DMS153 (cell line): ENCODE measurements at places on chromosomes 5 and 9.
A peak's percentile ranks its signal among the peaks of the same experiment; 100 is the strongest.

GRCh38 chr5:18097817-18098216 lies 463.6 kb downstream of the TAF11L14 start:
- no peak for DNase-seq

DNA sequence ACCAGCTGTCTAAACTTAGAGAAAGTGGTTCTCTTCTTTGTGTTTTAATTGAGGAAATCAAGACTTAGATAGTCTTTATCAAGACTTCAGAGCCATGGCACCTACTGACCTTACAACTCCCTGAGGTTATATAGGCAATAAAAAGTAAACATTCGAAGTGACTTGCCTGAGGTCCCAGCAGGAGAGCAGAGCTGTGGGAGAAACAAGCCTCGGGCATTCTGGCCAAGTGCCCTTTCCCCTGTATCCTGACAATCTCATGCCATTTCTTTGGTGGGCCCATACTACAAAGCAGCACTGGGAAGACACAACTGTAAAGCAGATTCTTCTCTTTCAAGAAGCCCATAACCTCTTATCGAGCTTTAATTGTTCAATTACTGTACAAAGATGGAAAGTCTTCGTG lies 23.1 kb downstream of the FREM1 start:
- no peak for DNase-seq

- DNase-seq, result no peak
Measured at GRCh38 chr9:136617746-136618579, 44.8 kb upstream of the EGFL7 start.

GRCh38 chr5:6110441-6111005 lies 267.8 kb downstream of the MED10 start:
- no peak for DNase-seq

GRCh38 chr5:127014573-127014972 lies 15.8 kb downstream of the MARCHF3 start:
- DNase-seq, result no peak

DNA sequence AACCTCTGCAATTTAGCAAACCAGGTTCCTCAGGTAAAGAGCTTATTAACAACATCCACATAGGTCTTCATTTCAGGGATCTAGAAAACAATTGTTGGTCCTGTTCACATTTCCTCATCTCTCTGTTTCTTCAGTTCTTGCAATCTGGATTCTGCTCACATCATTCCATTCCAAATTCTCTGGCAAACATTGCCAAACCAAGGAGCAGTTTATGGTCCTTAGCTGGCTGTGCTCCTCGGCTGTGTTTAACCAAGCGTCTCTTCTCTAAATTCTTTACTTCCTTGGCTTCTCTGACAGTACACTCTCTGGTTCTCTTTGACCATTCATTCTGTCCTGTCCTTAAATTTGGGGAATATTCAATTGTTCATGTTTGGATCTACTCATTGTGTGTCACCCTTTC lies 65.8 kb upstream of the RANBP3L start:
- no peak for DNase-seq

GRCh38 chr5:5092149-5092548 lies 48.0 kb upstream of the ADAMTS16 start:
- DNase-seq, result no peak

DNA sequence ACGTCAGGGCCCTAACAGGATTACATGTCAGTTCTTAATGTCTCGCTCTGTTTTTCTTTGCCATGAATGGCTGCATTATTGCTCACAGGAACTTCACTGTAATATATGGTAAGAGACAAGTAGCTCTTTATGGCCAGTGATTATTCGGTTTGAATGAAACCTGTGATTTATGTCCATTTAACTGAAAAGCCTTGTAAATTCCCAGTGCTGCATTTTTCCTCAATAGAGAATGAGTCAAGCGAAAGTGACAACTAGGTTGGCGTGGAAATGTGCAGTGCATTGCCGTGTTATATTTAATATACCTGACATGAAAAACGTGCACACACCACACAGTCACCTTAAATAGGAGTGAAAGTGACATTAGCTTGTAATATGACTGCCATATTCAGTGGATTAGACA lies 163.1 kb downstream of the PBX3 start:
- peak; percentile 86 for DNase-seq

DNA sequence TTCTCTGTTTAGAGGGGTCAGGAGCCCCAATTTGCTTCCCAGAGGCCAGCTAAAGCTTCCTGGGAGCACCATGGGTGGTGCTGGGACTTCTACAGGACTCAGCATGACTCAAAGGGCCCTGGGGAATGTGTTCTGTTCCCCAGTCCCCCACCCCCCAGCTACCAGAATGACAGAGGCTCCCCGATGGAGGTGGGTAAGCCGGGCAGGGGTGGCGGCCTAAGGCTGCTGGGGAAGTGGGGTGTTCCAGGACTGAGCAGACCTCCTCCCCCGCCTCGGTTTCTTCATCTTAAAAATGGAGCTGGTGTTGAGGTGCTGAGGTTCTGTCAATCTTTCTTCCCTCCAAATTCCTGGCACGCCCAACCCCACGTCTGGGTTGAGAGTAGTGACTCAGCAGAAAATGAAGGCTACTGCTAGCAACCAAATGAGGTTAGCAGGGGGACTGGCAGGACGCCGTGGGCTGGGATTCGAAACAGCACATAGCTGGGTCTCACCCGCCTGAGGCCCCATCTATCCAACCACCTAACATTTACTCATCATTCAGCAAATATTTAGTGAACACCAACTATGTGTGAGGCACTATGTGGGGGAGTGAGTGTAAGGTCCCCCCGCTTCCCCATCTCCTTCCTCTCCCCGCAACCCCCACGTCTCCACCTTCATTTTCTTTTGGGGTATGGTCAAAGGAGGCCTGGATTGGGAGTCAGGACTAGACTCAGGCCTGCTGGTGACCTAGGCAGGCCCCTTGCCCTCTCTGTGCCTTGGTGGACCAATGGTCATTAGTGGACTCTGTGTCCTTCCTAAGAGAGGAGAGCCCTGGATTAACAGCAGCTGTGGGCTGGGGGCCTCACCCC lies 50.2 kb downstream of the C9orf50 start:
- no peak for DNase-seq

DNA sequence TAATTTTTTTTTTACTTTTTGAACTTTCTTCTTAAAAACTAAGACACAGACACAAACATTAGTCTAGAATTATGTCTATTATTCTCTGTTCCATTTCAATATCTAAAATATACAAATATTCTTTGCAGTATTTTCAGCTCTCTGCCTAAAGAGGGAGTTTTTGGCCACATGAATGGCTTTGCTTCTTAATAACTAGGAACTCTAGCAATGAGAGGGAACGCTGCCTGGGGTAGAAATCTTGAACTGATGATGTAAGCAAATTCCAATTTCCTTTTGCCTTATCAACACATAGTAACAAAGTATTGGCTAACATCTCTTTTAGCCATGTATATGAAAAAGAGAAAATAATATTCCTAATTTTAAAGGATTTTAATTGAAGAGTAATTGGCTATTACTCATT lies 51.9 kb downstream of the SLC25A46 start:
- DNase-seq, result no peak

- DNase-seq, result no peak
Measured at GRCh38 chr9:69637817-69638200, 34.4 kb downstream of the APBA1 start.

DNA sequence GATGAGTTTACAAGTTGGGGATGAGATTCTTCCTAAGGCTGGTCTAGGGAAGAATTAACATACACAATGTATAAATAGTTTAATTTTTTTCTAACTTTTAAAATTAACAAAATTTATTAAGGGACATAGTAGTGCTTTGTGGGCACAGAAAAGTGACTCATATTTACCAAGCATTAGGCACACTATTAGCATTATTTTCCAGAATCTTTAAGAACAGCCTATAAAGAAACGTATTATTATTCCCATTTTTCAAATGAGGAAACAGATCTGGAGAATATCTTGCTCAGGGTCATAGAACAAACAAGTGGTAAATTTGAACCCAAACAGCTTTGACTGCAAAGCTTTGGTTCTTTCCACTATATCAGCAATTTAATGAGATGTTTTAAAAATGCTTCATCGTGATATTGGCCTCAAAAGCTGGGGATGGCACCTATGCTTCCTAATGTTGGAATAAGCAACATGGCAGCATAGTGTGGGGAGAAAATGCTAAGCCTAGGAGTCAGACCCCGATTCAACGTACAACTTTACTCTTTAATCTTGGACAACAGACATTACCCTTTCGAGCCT lies 55.9 kb downstream of the ABCA1 start:
- DNase-seq, result no peak

DNA sequence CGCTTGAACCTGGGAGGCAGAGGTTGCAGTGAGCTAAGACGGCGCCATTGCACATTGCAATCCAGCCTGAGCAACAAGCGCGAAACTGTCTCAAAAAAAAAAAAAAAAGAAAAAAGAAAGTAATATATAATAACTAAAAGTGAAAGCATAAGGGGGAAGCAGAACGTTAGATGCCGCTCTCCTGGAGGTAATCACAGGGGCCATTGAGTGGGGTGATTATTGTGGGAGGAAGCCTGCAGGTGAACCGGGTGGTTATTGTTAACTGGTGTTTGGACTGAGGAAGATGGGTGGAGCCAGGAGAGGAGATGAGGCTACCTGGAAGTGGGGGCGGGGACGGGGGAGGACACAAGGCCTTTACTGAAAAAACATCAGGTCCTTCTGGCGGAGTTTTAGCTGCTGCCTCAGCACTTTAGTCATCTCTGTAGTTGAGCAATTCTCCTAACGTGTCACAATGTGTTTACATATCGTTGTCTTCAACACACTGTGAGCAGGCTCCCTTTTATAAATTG lies 5.3 kb upstream of the TJP2 start:
- DNase-seq, result peak; percentile 86

DNA sequence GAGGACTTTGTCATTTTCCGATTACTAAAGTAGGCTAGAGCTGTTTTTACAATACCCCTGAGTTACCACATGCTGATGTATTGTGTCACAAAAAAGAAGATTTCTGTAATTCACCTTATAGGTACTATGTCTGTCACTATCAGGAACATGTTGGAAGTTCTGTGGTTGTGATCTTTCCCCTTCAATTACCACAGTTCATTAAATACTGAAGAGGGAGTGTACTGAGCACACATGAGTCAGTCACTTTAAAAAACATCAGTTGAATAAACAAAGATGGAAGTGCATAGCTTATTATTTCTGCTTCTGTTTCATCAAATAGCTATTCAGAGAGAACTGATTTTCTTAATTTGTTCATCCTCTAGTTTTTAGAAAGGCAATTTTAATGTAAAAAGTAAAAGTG lies 31.7 kb downstream of the AP3S1 start:
- peak; percentile 0 for DNase-seq

DNA sequence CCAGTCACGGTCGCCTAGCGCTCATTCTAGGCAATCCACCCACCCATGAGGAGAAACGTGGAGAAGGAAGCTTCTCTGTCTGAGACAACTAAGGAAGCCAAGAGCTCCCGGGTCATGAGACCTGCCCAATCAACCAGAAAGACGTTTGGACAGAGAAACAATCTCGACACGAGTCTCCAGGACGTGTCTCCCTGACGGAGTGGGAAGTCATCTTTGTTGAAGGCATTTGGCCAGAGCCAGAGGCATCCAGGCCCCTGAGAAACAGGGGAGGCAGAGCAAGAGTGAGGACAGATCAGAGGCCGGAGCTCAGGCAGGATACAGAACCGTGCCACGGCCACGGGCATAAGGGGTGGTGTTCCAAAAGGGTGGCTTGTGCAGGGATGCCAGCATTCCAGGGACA lies 479.0 kb downstream of the SPATA31A7 start:
- no peak for DNase-seq

GRCh38 chr5:157548513-157549282 lies 26.9 kb downstream of the ADAM19 start:
- DNase-seq, result no peak

GRCh38 chr5:139900546-139901250 lies 105.1 kb downstream of the PSD2 start:
- no peak for DNase-seq

DNA sequence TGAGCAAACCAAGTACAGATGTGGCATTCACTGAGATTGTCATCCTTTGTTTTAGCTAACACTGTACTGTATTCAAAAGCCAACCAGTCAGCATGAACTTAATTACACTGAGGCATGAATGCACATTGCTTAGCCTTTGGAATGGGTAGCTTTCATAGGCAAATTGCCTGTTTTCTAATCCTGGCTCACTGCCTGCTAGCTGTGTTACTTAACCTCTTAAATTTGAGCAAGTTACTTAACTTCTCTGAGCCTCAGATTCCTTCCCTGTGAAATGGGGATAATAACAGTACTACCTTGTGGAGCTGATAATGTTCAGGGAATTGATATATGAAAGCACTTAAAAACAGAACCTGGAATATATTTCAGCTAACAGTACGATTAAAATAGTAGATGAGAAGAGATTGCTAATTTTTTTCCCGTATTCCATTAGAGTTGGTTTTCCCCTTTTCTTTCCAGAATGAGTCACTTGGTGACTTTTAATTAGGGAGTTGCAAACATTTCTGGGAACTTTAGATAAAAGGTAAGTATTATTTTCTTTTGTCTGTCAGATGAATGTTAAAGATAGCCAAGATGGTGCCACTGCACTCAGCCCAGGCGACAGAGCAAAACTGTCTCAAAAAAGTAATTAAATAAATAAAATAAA lies 43.9 kb downstream of the ARRDC3 start:
- no peak for DNase-seq

- no peak for DNase-seq
Measured at GRCh38 chr5:113487781-113488644, at the start of gene MCC. TSS of gene MCC (minus strand) at chr5:113488453.

DNA sequence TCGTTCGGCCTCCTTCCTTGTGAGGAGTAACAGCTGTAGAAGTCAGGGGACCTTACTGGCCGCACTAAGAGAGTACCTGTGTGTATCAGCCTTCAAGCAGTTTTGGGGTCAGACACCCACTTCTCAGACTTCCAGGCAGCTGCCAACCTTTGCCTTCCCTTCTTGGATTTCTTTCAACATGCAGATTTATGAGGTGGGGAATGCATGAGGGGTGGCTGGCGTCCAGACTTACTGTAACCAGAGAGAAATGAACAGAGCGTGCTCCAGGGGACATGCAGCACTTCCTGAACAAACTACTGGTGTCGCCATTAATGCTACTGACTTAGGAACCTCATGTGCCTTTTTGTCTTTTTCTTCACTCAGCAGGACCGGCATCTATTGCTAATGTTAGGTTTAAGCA lies 46.7 kb downstream of the INSYN2B start:
- no peak for DNase-seq

GRCh38 chr9:89764217-89764616 lies 159.4 kb downstream of the GADD45G start:
- DNase-seq, result no peak

- no peak for DNase-seq
Measured at GRCh38 chr5:1343931-1344901, 683 bp downstream of the CLPTM1L start.

DNA sequence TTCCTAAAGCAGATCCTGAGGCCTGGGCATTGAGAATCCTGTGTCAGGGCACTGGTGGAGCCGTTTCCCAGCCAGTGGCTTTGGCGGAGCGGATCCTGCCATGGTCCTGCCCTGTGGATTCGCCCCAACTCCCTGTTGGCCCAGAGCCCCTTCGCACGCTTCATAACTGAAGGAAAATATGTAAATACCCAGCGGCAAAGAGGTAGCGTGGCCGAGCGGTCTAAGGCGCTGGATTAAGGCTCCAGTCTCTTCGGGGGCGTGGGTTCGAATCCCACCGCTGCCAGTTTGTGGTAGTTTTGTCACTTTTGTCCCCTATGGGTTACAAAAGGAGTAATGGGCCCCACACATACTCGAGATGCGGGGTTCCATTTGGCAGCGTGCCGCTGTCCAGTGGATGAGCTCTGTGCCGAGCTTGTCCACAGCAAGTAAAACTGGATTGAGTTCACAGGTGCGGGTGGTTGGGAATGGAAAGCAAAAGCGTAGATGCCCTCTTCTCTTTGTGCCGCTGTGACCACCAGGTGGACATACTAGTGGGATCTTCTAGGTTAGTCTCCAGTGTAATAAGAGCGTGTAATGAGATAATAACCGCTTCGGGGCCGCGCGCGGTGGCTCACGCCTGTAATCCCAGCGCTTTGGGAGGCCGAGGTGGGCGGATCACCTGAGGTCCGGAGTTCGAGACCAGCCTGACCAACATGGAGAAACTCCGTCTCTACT lies 17.3 kb downstream of the TRIM7 start:
- DNase-seq, result no peak
